ENCODE measurements at places on chromosomes 6 and 20. TPM values are rescaled to one million over a fixed set of nuclear protein-coding genes. Genes with fewer than 3 reads are reported as not detected.

Gene LY6G6F
- total RNA-seq, result not detected

Gene CASS4
- 0.14 TPM for total RNA-seq

Gene CD93
- total RNA-seq, result 0.05 TPM

Gene ENPP5
- 10.8 TPM for total RNA-seq

Gene ZNF341
- 9.6 TPM for total RNA-seq

Gene DDRGK1
- 60.6 TPM for total RNA-seq

Gene SOX18
- 0.81 TPM for total RNA-seq

Gene SASH1
- 27.4 TPM for total RNA-seq

Gene DYNLT1
- 91.8 TPM for total RNA-seq

Gene KIF13A
- 27.8 TPM for total RNA-seq

Gene GPR6
- total RNA-seq, result not detected

Gene IL17A
- total RNA-seq, result not detected

- DNase-seq, result no peak
These were observed 5.9 kb downstream of the TFAP2B start for GRCh38 chr6:50824552-50824951.

- no peak for DNase-seq
These were observed 193.0 kb downstream of the GJA10 start for GRCh38 chr6:90087106-90087833.

DNA sequence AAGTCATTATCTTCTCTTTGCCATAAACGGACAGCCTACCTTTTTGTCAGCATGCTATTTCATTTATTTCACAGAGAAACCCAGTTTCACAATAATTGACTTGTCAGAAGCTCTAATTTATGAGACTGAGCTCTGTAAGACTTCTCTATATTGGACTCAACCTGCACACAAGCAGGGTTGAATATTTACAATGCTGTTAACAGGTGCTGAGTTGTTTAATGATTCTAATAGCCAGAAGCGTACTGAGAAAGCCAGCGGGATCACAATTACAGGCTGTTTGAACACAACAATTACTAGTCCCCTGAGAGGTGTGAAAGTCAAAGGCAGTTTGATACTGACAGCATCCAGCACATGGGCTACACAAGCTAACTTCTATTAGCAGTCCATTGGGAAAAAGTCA, 128.2 kb upstream of the SIM1 start:
- no peak for DNase-seq

- DNase-seq, result peak; percentile 16
These were observed 165.4 kb upstream of the CITED2 start for GRCh38 chr6:139539852-139540251.

GRCh38 chr20:61380545-61380915, 128.5 kb downstream of the CDH4 start:
- DNase-seq, result no peak

DNA sequence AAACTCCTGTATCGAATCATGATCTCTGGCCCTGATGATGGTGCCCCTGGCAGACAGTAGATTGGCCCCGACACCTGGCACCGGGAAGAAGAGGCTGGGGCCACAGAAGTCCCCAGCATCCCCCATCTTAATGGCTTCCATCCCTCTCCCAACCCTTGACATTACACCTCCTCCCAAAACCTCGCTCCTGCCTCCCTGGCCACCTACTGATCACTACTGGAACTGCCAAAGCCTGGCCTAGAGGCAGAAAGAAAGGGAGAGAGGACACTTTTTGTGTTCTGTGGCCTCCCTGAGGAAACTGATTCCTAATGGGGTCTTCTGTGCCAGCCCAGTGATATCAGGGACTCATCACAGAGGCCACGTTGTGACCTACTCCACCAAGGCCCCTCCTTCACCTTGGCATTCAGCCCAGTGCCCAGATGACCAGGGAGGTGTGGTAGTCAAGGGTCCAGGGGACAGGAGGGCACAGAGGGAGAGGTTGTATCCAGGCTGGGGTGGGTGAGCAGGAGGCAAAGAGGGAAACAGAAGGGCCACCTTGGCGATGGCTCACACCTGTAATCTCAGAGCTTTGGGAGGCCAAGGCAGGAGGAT, 6.1 kb downstream of the C20orf173 start:
- peak; percentile 69 for DNase-seq

DNA sequence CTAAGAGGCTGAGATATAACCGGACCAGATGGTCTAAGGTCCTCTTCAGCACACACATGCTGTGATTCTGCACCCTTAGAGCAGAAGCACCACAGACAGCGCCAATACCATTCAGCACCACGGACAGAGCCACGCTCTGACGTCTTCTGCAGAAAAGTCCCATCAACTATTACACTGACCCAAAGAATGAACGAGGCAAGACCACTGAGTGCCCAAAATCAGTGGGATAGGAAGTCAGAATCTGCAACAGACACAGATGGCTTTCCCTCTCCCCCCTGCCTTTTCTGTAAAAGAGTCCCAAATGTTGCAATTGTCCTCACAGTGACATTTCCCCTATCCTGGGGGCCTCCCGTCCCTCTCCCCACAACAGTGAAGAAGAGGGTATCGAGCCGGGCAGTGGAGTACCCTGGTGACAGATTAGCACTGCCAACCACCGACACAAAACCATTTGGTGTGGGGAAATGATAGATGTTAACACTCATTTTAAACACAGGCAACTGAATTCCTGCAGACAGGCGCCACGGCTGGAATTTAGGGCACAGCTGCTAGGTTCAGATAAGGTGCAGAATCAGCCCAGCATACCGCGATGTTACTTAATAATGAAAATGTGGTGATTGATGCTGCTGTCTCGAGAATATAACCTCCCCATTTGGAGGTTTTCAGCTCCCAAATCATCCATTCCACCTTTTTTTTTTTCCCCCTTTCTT, 66.6 kb upstream of the CTNNBL1 start:
- DNase-seq, result peak; percentile 78

DNA sequence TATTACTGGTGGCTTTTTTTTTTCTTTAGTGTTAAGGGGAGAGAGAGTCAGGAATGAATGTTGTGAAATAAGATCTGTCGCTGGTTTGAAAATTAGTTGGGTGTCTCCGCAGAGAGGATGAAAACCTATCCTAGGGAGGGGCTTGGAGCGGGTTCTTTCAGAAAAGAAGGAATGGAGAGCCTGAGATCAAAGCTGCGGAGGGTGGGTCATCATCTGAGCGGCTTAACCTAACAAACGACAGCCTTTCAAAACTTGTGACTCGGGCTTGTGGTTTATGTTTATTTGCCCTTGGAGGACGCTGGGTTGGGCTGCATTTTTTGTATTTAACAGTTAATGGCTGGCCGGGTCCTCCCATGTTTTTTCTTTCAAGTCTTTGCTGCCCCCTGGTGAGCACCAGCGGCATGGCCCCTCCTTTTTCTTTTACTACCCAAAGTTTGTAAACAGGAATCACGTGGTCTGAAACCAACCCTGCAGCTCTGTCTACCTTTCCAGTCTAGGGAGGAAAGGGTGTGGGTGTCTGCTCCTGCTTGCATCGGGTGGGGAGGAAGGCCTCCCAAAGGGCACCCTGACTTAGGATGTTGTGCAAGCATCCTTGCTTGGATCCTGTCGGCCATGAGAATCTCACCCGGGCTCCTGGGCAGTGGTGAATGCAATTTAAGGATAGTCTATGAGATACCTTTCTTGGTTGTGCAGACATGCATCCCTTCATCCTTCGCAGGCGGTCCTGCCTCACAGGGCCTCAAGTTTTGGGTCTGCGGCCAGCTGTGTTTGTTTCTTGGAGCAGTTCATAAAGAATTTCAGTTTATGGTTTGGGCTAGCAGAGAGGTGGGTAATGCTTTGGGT, 2.2 kb downstream of the PIM1 start:
- peak; percentile 89 for DNase-seq

- no peak for DNase-seq
These were observed 8.5 kb downstream of the ACSS1 start for GRCh38 chr20:25049261-25050060.

GRCh38 chr6:134103006-134103405, 50.6 kb upstream of the SLC2A12 start:
- DNase-seq, result no peak

GRCh38 chr6:73580247-73581149, 59.7 kb upstream of the EEF1A1 start:
- peak; percentile 93 for DNase-seq

DNA sequence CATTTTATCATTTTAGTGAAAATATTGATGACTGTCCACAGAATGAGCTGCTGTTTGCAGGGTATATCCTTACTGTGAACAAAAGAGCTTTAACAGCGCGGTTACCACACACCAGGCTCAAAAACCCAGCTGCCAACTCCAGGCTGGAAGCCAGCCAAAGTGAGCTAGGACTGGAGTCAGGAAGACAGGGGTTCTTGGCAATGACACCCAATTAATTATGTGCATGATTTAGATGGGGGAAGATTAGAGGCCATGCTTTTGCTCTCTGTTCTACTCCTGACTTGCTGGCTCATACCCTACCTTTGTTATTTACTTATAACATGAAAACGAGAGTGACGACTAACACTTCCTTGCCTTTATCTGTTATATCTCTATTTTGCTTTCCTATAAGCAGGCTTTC, 128.9 kb upstream of the SHLD1 start:
- no peak for DNase-seq

- no peak for DNase-seq
These were observed 91.4 kb downstream of the THBS2 start for GRCh38 chr6:169162249-169162648.

DNA sequence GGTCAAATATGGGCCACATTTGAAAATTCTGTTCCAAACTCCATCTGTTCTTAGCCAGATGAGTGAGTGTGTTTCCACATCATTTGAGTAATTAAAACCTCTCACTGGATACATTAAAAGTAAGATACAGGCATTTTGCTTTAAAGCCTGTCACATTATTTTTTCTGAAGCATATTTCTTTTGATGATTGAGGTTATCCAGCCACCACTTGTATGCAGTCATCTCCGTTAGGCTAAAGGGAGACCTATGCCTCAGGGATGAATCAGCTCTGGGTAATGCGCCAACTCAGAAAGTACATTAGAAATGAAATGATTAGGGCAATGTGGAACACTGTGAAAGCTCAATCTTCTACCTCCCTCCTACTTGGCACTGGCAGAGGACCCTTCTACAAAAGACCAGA, 90.7 kb downstream of the SNAP25 start:
- no peak for DNase-seq

GRCh38 chr6:95169775-95170174, 407.6 kb upstream of the MANEA start:
- DNase-seq, result no peak

DNA sequence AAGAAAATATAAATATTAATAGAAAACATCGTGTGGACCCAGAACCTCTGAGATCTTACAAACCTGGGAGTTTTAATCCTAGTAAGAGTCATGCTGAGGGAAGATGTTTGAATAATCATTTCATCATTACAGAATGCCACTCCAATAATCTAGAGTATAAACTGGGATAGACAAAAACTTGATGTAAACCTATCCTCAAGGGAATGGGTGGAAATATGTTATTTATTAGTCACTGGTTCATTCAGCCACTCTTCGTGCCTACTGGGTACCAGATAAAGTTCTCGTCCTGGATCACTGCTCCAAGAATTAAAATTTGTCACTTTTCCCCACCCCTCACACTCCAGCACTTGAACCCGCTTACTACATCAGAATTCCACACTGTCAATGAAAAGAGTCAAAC, 7.7 kb downstream of the HLA-B start:
- no peak for DNase-seq

DNA sequence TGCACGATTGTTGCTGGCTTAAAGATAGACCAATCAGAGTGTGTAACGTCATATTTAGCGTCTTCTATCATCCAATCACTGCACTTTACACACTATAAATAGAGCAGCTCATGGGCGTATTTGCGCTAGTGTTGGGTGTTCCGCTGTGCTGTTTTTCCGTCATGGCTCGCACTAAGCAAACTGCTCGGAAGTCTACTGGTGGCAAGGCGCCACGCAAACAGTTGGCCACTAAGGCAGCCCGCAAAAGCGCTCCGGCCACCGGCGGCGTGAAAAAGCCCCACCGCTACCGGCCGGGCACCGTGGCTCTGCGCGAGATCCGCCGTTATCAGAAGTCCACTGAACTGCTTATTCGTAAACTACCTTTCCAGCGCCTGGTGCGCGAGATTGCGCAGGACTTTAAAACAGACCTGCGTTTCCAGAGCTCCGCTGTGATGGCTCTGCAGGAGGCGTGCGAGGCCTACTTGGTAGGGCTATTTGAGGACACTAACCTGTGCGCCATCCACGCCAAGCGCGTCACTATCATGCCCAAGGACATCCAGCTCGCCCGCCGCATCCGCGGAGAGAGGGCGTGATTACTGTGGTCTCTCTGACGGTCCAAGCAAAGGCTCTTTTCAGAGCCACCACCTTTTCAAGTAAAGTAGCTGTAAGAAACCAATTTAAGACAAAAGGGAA, 57.9 kb downstream of the TRIM38 start:
- DNase-seq, result peak; percentile 59

DNA sequence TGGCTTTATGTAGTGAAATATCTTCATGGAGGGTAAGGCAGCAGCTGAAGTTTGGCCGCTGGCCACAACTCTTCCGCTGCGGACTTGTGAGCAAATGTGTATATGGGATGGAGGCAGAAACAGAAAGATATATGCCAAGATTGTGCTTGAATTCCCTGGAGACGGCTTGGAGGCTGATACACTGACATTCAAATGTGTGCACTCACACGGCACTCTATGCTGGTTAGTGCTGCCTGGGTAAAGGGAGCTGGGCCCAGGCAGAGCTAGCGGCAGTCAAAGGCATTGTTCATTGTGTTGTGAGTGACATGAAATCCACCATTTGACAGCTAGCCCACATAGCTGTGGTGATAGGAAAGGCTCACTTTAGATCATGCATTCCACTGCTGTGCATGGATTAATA, 202.7 kb downstream of the CLIC5 start:
- DNase-seq, result no peak

DNA sequence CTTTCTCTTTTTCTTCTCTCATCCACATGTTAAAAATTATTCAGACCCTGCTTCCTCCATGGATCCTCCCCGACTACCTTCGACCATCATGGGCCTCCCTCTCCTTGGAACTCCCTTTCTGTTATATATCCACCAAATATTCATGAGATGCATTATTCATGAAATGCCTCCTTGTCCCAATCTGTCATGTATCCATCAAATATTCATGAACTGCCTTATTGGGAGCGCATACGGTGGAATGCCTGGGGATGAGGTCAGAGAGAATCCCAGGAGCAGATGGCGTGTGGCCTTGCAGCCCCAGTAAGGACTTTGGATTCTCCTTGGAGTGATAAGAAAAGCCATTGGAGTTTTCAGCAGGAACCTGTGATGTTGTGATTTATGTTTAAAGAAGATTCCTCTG, 97.0 kb downstream of the NRN1 start:
- DNase-seq, result no peak

DNA sequence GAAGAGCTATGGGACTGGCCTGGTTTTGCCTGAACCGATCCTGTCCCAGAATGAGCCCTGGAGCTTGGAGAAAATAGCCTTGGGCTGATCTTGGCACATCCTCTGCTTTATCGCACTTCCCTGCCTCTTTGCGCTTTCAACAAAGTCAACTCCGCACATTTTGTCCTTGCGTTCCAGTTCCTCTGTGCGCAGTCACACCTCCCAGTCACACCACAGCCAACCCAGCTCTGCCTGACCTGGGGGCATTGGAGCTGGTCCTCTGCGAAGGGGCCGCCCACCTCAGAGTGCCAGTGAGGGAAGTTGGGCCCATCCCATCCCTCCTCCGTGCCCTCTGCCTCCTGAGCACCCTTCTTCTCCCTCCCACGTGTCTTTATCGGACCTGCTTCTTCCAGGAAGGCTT, 16.9 kb upstream of the UQCC2 start:
- no peak for DNase-seq
